Left forelimb (tissue), 1 donor: ENCODE measurements at places on chromosomes 4 and X.

DNA sequence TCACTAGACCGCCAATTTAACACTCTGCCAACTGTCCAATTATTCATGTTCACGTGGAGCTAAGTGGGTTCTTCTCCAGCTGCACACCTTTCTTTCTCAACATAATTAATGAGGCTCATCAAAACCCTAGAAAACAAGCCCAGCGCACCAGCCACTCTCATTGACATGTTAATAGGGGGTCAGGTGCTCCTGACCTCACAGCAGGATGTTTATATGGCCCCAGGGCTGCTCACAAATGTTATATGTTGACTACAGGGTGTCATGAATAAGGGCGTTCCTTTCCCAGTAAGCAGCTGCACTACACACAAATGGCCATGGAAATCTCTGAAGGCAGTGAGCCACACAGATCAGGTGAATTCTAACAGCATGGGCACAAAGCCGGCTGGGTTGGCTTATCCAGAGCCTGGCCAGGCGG is 209.8 kb downstream of the MGST2 start:
- no peak for DNase-seq

DNA sequence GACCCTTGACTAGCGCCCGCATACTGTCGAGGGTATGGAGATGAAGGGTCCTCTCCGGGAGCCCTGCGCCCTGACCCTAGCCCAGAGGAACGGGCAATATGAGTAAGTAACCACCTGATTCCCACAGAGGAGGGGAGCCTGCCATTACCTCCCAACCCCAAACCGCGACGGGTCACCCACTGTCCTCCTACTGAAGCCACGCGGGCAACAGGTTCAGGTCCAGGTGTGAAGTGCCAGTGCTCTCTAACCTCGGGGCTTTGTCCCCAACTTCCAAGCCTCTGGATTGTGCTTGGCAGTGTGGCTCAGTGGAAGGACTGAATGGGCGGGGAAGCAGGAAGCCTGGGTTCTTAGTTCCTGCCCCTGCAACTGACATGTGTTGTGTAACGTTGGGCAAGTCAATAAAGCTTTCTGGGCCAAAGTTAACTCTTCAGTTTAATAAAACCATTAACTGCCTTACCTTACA is 694 bp downstream of the OCRL start:
- peak; percentile 64 for DNase-seq

DNA sequence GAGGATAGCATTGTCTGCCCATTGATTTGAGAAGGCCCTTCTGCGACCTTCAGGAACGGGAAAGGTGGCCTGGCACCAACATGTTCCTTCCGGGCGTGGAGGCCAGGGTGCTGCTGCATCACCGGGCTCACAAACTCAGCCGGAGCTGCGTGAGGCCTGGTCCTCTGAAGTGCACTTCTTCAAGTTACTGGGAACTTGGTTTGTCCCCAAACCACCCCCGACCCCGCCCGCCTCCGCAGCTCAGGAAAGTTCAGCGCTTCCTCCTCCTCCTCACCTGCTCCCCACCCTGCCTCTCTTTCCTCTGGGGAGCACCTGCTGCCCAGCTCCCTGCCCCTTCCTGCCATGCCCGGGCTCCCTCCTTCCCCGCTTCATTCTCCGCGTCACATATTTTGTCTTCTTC is 116.0 kb upstream of the LRPAP1 start:
- DNase-seq = no peak

DNA sequence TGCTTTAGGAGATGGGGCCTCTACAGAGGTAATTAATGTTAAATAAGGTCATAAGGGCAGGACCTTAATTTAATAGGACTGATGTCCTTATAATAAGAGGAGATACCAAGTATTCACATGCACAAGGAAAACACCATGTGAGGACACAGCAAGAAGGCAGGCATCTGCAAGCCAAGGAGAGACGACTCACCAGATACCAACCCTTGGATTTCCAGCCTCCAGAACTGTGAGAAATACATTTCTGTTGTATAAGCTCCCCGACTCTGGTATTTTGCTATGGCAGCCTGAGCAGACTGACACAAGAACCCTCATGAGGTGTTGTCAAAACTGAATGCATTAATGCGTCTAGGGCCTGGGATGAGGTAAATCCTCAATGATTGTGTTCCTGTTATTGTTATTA is 56.2 kb upstream of the MAPK10 start:
- no peak for DNase-seq

- peak; percentile 76 for DNase-seq
These were observed 669 bp downstream of the IRF2 start for GRCh38 chr4:184473499-184474262.

DNA sequence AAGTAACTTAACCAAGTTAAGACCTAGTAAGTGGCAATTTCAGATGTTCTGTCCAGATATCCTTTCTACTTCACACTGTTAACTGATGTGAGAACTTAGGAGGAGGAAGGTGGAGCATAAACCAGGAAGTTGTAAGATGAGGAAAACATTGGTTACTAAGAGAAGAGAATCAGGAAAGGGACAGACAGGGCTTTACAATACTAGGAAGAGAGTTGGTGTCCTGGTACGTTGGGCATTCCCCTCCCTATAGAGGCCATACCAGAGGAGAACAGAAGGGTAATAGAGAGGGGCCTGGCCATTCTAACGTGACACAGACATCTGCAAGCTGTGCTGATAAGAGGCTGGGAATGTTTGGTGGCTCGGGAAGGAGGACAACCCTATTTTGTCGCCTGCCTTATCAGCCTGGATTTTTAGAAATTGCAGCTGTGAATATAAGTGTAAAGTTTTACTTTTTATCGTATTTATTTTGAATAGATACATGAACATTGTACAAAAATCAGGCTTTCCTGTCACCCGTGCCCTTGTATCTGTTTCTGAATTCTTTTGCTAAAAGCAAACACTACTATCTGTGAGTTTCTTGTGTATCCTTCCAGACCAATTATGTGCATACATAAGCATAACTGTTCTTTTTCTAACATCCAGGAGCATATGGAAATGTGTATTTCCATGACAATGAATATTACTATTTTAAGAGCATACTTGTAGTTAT is 53.5 kb upstream of the HPRT1 start:
- DNase-seq = no peak

DNA sequence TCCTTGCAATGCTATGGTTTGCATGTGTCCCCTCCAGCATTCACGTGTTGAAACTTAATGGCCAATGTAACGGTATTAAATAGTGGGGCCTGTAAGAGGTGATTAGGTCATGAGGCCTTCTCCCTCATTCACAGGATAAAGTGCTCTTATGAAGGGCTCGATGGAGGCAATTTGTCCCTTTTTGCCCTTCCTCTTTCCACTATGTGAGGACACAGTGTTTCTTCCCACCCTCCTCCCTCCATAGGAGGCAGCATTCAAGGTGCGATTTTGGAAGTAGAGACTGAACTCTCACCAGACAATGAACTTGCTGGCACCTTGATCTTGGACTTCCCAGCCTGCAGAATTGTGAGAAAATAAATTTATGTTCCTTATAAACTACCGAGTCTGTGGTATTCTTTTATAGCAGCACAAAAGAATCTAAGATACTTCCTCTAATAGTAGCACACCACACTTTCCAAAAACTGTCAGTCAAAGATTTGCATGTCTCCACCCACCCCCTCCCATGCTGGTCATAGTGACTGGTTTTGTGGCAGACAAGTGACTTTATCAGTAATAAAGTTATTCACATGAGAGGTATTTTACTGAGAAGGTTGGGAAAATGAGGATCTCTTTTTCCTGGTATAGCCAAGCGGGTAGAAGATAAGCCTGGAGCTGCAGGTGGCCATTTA is 113.5 kb upstream of the TTC29 start:
- no peak for DNase-seq

DNA sequence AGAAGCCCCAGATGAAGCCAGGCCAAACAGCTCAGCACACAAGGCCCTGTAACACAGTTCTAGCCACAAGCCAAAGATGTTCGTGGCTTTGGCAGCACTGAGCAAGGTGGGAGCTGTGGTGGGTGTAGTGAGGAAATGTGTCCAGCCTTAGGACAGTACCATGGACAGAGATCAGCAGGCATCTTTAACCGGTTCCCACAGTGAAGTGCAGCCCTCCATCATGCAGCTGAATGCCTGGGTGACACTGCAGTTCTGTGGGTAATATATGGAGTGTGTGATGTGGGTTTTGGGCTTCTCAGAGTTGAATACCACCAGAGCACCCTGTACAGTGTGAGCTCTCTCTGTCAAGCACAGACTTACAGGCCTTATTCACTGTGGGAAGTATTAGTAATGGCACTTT is 6.0 kb upstream of the NEXMIF start:
- DNase-seq = no peak

DNA sequence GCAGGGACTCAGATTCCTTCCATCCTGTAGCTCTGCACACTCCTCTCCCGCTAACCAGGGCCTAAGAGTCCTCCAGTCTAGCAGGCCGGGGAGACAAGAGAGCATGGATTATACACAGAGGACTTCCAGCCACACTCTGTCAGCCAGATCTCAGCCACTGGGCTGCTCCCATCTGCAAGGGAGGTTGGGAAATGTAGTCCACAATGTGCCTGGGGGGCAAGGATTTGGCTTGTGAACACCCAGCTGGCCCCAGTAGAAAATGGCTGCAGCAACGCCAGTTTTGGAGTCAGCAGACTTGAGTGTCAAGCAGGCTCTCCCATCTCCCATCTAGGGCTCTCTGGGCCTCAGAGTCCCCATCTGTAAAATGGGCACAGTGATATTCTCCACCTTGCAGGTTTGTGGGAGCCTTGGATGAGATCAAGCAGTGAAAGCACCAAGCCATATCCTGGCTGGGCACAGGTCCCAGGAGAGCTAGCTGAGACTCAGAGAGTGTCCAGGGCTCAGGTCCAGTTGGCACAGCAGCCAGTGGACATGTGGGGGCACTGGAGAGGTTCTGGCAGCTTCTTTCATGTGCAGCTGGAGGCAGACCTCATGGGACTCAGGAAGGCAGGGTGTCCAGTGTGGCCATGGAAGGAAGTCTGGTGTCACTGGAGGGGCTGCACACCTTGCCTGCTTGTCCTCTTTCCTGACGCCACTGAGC is 14.6 kb downstream of the PSAPL1 start:
- DNase-seq = peak; percentile 56

GRCh38 chr4:13778367-13778766 is 150.8 kb upstream of the BOD1L1 start:
- no peak for DNase-seq

DNA sequence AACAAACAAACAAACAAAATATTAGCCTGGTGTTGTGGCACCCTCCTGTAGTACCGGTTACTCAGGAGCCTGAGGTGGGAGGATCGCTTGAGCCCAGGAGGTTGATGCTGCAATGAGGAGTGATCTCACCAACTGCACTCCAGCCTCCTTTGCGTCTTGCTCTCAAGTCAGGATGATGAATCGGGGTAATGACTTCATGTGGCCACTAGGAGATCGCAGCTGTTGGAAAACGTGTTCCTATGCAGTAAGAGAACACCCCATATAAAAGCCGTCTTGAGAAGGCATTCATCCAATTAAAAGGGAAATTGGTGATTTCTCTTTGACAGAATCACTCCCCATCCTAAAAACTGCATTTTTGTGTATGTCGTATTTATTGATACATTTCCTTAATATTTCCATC is 6.9 kb downstream of the CCNB3 start:
- DNase-seq = no peak

DNA sequence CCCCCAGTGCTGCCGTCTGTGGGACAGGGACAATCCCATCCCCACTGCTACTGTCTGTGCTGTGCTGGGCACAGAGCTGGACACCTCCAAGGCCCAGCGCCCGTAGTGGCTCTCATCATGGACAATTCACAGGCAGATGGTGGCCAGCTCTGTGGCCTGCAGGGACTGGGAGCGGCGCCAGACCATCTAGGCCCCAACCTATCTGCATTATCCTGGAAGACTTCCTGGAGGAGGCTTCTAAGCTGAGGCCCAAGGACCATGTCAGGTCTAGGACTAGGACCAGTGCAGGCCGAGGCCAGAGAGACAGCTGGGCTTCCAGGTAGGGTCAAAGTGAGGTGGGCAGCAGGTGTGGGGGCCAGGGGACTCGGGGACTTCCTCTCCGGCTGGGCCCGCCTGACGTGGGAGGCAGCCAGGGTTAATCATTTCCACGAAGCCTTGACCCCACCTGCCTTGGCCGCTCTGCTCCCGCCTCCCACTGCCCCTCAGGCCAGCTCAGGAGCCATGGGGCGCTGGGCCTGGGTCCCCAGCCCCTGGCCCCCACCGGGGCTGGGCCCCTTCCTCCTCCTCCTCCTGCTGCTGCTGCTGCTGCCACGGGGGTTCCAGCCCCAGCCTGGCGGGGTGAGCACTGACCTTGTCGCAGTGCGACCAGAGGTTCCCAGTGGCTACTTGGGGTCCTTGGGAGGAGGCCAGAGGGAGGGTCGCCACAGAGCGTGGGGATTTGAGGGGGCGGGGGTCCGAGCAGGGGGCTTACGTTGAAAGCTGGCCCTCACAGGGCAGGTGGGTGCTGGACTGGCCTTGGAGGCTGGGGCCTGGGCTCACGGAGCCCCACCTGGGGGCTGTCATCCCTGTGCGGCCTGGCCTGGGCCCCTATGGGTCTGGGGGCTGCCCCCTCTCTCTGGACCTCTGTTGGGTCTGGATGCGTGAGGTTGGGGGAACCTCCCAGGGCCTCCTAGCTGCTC is at the start of gene HGFAC:
Gene HGFAC (plus strand): TSS at position 468 of the 959 bp plus-strand sequence. CDS start 34 bp downstream, at position 502.
- no peak for DNase-seq

GRCh38 chrX:150450519-150451177 is 87.5 kb downstream of the MAMLD1 start:
- no peak for DNase-seq

GRCh38 chr4:16890651-16891050 is 7.8 kb downstream of the LDB2 start:
- no peak for DNase-seq

GRCh38 chr4:66974665-66975064 is 570.6 kb downstream of the CENPC start:
- DNase-seq = no peak

DNA sequence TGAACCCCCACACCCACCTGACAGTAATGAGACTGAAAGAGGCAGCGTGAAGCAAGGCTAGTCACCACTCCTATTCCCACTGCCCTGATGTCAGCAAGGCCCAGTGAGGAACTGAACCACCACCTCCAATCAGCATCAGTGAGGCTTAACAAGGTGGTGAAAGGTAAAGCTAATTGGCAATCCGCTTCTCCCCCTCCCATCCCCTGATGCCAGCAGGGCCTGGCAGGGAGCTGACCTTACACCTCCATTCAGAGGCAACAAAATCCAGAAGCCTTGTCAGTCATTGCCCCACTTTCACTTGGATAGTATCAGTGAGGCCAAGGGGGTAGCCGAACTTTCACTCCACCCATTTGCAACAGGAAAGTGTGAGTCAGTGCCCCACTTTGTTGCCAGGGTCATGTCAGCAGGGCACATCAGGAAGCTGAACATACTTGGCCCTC is 60.8 kb downstream of the AWAT2 start:
- no peak for DNase-seq
